ENCODE measurements at places on chromosomes 4 and X.

DNA sequence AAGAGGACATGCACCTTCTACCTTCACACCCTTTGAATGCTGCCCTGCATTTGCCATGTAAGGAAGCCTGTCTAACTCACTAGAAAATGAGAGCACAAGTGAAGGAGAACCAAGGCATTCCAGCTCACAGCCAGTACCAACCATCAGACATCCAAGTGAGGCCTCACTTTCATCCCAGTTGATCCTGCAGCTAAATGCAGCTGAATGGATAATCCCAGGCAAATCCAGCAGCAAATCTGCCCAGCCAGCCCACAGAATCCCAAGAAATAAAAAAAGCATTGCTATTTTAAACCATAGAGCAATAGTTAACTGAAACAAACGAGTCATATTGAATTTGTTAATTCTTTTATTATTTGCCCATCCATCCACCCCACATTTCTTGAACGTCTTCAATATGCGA, 112.5 kb downstream of the C4orf33 start:
- no peak for DNase-seq

- no peak for DNase-seq
These were observed 93.7 kb upstream of the ZNF827 start for GRCh38 chr4:146032234-146032860.

DNA sequence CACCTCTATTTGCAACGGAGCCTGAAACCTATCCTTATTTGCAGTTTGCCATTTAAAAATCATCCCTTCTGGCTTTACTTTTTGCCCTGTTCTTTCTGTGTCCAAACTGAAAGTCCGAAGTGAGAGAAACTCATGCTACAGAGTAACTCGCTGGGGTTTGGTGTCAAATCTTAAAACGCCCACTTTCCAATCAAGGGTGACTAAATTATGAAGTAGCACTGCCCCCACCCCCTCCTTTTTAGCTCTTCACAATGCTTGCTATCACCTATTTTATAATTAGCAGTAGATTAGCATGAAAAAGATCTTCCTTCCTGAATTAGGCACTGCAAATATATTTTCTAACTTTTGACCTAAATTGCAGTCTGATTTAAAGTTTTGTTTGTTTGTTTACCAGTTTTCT, 52.5 kb downstream of the VGLL1 start:
- DNase-seq = no peak

- DNase-seq = no peak
These were observed 92.1 kb downstream of the SH3KBP1 start for GRCh38 chrX:19795307-19795706.

DNA sequence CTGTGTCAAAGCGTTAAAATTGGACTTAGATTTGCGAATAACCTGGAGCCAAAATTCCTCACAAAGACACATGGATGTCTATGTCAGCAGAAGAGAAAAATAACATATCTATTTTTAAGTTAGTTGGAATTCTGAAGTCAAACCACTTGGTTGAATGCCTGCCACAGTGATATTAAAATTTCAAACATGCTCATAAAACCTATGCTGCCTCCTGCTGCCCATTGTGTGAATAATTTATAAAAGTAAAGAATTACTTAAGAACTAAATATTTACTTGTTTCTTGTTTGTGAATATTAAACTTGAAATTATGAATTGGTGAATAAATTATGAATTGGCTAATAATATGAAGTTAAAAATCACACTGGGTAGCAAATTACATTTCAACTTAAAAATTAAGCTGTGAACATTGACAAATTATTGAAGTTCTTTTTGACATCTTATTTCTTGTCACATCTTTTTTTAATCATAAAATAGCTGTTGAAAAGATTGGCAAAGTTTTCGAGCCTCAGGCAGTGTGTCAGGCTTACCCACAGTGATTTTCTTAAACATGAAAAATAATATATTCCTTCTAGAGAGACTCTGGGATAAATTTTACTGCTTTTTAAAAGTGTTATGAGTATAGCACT, 35.4 kb downstream of the FABP2 start:
- peak; percentile 47 for DNase-seq

DNA sequence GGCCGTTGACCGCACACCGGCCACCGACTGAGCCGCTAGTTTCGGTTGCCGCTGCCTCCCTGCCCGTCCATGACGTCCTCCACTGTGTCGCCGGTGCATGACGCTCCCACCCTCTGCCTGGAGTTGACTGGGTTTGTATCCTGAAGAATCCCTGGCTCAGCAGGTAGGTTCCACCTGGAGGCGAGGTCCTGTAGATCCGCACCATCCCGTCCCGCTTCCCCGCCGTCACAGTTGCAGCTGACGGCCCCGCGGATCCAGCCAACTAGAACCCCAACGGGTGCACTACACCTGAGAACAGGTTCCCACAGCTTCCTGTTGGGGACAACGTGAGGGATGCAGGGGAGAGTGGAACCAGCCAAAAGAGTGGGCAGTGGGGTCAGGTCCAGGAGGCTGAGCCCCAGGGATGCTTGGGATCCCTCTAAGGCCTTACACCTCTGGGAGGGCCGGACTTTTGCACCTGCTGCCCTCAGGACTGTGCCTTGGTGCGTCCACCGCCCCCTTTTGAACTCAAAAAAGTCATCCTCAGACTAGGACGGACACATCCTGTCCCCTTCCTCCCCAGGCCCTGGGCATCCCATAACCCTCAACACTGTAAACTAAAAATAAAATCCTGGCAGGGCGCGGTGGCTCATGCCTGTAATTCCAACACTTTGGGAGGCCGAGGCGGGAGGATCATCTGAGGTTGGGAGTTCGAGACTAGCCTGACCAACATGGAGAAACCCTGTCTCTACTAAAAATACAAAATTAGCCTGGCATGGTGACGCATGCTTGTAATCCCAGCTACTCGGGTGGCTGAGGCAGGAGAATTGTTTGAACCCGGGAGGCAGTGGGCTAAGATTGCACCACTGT, 1.1 kb upstream of the SLBP start:
- no peak for DNase-seq

GRCh38 chrX:41301438-41301824, 32.5 kb upstream of the DDX3X start:
- no peak for DNase-seq

GRCh38 chrX:110066488-110067225, 63.7 kb downstream of the TMEM164 start:
- DNase-seq = no peak

- DNase-seq = no peak
These were observed 247.4 kb downstream of the FBXO8 start for GRCh38 chr4:174036111-174036510.

GRCh38 chr4:86822136-86822535, 27.0 kb downstream of the SLC10A6 start:
- DNase-seq = peak; percentile 25

GRCh38 chr4:38818441-38818976, 13.9 kb upstream of the TLR1 start:
- no peak for DNase-seq

DNA sequence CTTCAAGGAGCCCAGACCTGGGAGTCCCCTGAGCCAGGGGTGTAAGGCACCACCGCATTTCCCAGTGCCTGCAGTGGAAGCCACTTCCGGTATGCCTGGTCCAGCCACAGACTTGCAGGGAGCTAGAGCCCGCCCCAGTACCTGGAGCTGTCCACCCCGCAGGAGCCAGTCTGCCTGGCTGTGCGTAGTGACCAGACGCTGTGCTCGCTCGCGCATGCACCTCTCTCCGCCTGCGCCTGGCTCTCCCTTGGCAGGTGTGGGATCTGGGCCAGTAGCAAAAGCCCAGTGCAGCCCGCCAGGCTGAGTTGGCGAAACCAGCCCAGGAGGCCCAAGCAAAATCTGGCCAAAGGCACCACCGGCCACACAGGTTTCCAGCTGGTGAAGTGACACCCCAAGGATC, 973.7 kb upstream of the AGA start:
- DNase-seq = no peak

DNA sequence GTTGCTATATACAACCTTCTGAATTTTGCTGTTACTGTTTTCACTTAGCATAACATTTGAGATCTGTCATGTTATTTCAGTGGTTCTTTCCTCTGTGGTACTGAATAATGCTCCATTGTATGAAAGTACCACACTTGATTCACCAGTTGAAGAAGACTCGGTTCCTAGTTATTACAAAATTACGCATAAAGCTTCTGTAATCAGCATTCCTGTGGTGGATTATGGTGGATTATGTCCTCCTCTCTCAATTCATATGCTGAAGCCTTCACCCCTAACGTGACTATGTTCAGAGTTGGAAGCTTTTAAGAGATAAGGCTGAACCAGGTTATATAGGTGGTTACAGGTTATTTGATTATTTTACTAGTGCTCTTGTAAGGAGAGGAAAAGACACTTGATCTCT, 2143.5 kb upstream of the AGA start:
- no peak for DNase-seq

GRCh38 chr4:81565142-81565870, 93.6 kb upstream of the RASGEF1B start:
- no peak for DNase-seq

DNA sequence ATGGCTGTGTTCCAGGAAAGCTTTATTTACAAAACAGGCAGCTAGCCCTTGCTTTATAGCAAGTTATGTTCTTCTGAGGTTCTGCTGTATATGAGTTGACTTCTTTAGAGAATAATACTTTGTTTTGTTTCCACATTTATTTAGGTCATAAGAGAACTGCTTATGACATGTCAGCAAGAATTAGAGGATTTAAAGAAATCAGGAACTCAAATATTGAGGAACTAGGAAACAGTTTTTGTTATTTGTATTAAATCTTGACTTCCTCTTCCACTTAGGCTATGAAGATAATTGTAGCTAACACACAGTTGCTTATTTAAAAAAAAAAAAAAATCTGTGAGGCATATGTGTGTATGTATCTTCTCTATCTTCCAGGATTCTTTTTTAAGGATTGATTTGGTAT, 14.3 kb downstream of the ZRSR2 start:
- DNase-seq = no peak

DNA sequence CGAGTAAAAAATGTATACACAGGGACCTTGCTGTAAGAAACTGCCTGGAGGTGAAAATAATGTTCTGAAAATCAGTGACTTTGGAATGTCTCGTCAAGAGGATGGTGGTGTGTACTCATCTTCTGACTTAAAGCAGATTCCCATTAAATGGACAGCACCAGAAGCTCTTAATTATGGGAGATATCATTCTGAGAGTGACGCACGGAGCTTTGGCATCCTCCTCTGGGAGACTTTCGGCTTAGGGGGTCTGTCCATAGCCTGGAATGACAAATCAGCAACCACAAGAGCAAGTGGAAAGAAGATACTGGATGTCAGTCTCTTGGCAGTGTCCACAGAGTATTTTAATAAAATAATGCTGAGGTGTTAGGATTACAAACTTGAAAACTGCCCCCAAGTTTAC, 129.4 kb downstream of the THOC2 start:
- DNase-seq = no peak

DNA sequence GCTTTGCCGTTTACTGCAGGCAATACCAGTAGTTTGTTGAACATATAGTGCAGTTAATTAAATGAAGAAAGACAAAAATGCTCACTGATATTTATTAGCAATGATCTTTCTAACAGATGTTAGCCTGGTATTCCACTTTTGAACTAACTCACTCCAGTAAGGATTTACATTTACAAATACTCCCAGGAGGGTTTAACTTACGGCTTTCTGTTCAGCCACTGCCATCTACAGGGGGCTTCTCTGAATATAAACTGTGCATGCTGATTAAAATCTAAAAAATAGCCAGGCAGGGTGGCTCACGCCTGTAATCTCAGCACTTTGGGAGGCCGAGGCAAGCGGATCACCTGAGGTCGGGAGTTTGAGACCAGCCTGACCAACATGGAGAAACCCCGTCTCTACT, 2.2 kb upstream of the SRD5A3 start:
- DNase-seq = no peak

- no peak for DNase-seq
These were observed 18.0 kb downstream of the PPEF1 start for GRCh38 chrX:18725310-18725943.

- no peak for DNase-seq
These were observed 42.4 kb upstream of the SFRP2 start for GRCh38 chr4:153831245-153831644.

GRCh38 chr4:74414149-74414809, 30.7 kb upstream of the AREG start:
- no peak for DNase-seq

DNA sequence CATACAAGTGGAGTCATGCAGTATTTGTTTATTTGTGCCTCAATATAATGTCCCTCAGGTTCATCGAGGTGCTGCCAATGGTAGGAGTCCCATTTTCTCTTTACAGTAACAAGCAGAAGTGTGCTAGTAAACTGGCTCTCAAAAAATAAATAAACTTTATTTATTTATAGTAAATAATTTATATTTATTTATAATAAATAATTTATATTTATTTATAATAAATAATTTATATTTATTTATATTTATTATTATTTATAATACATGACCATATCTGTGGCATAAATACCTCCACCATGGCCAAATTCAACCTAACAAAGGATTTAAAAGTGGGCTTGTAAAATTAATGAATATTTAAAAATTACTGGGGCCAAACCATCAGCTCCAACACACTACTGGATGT, 464.9 kb upstream of the NWD2 start:
- no peak for DNase-seq

DNA sequence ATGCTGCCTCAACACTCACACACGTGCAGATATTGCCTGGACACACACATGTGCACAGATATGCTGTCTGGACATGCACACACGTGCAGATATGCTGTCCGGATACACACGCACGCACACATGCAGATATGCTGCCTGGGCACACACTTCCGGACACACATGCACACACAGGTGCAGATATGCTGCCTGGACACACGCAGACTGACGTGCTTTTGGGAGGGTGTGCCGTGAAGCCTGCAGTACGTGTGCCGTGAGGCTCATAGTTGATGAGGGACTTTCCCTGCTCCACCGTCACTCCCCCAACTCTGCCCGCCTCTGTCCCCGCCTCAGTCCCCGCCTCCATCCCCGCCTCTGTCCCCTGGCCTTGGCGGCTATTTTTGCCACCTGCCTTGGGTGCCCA, 14.7 kb downstream of the FGFRL1 start:
- DNase-seq = no peak

GRCh38 chrX:79601341-79602131, 234.4 kb upstream of the ITM2A start:
- no peak for DNase-seq

DNA sequence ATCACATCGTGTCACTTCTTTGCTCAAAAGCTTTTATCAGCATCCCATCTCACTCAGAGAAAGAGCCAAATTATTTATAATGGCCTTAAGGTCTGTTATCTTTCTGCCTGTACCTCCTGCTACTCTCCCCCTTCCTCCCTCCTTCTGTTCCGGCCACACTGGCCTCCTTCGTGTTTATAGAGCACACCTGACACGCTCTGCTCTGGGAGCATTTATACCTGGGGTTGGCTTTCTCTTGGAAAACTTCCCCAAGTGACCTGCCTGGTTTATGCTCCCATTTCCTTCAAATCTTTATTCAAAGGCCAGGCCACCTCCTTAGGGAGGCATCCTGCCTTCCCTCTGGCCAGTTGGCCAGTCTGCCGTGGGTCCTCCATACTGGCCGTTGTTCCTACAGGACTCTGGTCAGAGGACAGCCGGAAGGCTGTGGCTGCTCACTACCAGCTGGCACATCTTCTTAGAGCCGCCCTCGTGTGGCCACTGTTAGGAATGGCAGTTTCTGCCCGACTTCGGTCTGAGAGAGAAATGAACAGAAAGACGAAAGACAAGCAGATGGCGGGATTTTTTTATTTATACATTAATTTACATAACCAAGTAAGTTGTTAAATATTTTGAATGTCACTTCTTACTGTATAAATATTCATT, 80.2 kb upstream of the CBLL2 start:
- peak; percentile 11 for DNase-seq

- no peak for DNase-seq
These were observed 370.8 kb downstream of the FSTL5 start for GRCh38 chr4:161792991-161793390.

GRCh38 chrX:12563121-12563520, 228.1 kb upstream of the PRPS2 start:
- no peak for DNase-seq

GRCh38 chrX:26376037-26376708, 160.2 kb downstream of the MAGEB5 start:
- no peak for DNase-seq
